Inflammatory macrophage treated with lipopolysaccharide for 4 hours (primary cell): ENCODE measurements at places on chromosomes 1 and 21.

- DNase-seq, result no peak
Observed at GRCh38 chr1:64327119-64327518, 123.7 kb downstream of the UBE2U start.

- no peak for DNase-seq
Observed at GRCh38 chr1:231936983-231937775, 310.6 kb downstream of the DISC1 start.

- DNase-seq, result peak; percentile 47
Observed at GRCh38 chr1:31760471-31761470, 3.4 kb downstream of the ADGRB2 start.

DNA sequence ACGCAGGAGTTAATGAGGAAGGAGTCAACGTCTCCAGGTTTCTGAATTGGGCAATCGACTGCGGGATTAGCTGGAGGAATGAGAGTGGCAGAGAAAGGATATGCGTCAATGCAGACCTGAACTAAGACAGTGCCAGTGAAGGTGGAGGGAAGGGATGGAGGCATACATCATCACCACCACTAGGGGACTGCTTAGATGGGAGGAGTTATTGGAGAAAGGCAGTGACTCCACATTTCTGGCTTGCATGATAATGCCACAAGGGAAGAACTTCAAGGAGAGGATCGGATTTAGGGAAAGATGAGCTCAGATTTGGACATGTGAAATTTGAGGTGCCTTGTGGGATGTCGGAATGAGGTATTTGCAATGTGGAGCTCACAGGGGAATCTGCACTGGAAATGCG, 17.5 kb downstream of the VASH2 start:
- DNase-seq, result peak; percentile 19

DNA sequence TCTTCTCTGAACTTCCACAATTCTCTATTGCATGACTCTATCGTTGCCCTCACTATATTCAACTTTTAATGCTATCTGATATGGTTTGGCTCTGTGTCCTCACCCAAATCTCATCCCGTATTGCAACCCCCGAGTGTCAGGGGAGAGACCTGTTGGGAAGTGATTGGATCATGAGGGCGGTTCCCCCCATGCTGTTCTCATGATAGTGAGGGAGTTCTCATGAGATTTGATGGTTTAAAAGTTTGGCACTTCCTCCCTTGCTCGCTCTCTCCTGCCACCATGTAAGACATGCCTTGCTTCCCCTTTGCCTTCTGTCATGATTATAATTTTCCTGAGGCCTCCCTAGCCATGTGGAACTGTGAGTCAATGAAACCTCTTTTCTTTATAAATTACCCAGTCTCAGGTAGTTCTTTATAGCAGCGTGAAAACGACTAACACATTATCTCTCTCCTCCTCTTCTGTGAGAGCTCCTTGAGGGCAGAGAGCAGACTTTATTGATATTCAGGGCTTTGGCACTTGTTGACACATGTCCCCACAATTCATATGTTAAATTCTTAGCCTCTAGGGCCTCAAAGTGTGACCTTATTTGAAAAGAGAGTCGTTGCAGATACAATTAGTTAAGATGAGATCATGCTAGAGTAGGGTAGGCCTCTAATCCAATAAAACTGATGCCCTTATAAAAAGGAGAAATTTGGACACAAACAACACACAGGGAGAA, 52.1 kb downstream of the ADCY10 start:
- DNase-seq, result no peak

DNA sequence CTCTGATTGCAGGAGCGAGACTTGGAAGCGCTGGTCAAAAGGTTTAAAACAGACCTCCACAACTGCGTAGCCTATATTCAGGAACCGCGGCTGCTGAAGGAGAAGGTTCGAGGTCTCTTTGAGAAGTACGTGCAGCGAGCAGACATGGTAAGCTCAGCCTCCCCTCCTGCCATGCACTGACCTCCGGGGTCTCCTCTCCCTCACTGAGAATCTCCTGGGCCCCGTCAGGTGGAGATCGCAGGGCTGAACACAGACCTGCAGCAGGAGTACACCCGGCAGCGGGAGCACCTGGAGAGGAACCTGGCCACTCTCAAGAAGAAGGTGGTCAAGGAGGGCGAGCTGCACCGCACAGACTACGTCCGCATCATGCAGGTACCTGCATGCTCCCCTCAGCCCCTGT, 35.5 kb upstream of the TMEM125 start:
- DNase-seq, result no peak

DNA sequence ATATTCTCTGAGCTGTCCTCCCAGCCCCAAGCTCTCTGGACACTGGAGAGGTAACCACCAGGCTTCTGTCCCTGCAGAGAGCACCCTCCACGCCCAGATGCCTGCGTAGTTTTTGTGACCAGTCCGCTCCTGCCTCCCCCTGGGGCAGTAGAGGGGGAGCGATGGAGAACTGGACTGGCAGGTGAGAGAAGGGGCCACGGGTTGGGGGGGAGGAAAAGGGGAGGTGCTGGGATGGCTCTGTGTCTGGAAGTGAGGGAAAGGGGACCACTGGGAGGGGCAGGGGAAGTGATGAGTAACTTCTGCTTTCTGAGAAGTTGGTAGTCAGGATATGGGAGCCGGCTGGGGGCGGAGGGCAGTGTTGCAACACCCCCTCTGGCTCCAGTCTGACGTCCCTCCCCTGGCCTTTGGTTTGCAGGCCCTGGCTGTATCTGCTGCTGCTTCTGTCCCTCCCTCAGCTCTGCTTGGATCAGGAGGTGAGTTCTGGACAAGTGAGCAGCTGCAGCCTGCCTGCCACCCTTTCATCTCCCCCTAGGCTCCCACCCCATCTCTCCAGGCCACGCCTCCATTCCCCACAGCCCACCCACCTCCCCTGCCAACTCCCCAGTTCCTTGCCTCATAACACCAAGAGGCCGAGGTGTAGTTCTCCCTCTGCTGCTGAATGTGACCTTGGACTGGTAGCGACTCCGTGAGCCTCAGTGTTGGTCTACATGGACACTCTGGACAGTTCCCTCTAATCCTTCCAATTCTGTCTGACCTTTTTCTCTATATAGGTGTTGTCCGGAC, 3.1 kb downstream of the ADAMTSL4 start:
- peak; percentile 94 for DNase-seq

GRCh38 chr1:243663651-243664050, 186.4 kb downstream of the AKT3 start:
- DNase-seq, result no peak

DNA sequence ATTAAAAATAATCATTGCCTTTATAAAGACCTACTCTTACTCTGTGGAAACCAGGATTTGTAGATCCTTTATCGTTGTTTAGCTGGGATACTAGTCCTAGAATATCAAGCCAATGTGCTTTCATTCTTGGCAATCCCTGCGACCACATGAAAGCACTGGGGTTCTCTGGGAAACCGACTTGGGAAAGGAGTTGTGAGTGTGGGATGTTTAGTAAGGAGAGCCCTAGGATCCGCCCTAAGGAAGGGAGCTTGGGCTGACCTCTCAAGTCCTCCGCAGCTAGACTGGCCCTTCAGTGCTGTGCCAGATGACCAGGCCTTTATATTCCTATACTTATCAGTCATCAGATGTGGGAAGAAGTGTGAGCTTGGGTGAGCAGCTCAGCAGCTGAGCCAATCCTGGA, 5.2 kb upstream of the KRTAP19-8 start:
- DNase-seq, result no peak

DNA sequence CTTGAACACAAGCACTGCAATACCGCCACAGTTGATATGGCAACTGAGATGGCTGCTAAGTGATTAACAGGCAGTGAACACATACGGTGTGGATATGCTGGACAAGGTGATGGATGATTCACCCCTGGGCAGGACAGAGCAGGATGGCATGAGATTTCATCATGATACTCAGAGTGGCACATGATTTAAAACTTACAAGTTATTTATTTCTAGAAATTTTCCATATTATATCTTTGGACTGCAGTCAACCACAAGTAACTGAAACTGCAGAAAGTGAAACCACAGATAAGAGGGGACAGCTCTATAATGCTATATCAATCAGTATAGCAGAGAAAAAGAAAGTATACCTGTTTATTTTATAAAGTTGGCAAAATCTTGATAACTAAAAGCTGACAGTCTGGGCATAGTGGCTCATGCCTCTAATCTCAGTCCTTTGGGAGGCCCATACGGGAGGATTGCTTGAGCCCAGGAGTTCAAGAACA, 47.9 kb downstream of the PHACTR4 start:
- DNase-seq, result peak; percentile 73
